ENCODE measurements at places on chromosomes 3 and 15. TPM values are rescaled to one million over a fixed set of nuclear protein-coding genes. Genes with fewer than 3 reads are reported as not detected.

DNA sequence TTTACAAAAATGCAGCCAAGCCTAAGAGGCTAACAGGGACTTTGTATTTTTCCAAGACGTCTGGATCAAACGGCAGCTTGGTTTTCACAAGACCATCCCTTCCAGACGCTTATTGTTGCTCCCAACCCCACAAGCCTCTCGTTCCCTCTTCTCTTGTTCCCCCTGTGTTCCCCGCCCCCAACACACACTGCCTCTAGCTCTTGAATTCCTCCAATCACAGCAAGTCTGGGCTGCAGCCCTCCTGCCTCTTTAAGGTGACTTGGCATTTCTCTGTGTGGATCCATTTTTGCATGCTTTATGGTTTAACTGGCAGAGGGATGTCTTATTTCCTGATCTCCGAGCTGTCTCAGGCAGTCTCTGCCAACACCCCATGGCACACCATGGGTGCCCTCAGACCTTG, 182.2 kb downstream of the ABHD5 start:
- DNase-seq: no peak

DNA sequence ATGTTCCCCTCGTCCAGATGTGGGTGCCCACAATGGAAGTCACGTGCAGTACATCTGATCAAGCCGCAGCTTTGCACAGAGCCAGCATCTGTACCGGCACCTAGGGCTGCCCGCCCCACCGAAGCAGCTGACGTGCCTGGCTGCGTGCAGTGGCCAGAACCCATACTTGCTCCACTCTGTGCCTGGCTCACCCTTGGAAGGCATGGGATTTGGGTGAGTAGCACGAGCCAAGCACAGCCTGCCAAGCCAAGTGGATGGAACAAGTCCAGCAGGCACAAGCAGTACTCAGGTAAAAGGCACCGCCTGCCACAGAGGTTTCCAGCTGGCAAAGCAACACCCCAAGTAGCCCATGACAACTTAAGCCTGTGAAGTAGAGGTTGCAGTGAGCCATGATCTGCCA, 261.3 kb downstream of the TBC1D5 start:
- DNase-seq: no peak

DNA sequence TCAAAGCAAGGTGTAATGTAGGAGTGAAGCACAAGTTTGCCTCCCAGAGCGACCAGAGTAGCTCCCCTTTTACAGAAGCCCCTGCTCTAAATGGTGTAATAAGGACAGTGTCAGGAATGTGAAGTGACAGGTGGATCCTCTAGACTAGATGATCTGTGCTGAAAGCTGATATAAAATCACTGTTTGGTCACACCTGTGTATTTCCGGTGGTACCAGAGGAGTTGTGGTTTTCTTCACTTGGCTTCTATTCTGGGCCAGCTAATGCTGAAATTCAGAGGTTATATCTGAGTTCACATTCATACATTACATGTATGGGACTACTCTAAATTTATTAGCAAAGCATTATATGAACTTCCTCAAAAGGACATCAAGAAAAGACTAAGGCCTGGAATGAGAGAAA, 117.4 kb downstream of the IL1RAP start:
- no peak for DNase-seq

- DNase-seq: no peak
Observed at GRCh38 chr3:17119201-17120072, 234.7 kb downstream of the PLCL2 start.

- DNase-seq: no peak
Observed at GRCh38 chr3:173796890-173797289, 399.3 kb downstream of the NLGN1 start.

- DNase-seq: no peak
Observed at GRCh38 chr15:44798826-44799225, 62.5 kb downstream of the TRIM69 start.

DNA sequence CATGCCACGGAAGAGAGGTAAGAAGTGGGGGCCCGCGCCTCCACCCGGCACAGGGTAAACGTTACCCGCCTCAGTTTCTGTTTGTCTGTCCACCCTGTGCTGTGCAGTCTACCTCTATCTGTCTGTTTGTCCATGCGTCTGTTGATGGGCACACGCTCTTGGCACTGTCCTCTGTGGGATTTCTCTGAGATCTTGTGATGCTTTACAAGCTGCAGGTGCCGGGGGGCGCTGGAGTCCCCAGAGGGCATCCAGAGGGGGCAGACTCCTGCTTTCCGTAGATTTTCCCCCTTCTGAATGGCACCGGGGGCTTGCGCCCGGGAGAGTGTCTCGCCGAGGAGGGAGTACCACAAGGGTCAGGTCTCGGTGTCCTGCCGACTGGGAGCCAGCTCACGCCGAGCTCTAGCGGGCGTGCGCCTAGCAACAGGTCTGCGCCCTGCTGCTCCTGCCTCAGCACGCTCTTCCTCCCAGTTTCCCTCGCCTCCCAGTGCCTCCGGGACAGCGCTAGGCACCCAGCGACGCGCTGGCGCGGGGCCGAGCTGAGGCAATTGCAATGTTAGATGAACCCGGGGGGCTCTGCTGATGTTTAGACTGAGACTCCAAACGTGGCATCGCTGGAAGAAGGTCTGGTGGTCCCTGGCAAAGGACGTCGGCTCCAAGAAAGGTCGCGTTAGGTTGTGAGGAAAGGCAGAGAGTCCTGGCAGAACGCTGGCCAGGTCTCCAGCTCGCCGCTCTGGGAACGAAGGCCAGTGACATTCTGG, 667 bp downstream of the CEMIP start:
- DNase-seq: no peak

DNA sequence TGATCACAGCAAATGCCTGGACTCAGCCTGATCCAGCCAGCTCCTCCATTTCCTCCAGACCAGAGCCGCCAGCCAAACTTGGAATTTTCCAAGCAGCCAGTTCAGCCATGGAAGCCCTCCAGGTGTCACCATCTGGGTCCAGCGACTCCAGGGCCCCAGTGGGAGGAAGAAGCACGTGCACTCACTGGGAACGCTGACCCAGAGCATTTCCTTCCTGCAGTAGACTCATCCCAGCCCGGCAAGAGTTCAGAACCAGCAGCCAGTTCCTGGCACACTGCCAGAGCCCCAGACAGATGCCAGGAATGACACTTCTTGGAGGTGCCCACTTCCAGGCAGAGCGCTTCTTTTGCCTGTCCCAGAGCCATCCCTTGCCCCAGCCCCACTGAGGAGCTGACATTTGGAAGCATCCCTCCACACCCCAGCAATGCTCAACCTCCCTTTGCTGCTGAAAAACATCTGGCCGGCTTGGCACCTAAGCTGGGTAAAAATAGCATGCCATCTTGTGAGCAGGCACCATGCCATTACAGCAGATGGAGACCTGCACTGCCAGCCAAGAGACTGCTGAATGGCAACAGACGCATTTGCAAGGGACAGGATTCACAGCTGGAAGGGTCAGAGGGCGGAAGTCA, 460.3 kb upstream of the PROK2 start:
- no peak for DNase-seq

DNA sequence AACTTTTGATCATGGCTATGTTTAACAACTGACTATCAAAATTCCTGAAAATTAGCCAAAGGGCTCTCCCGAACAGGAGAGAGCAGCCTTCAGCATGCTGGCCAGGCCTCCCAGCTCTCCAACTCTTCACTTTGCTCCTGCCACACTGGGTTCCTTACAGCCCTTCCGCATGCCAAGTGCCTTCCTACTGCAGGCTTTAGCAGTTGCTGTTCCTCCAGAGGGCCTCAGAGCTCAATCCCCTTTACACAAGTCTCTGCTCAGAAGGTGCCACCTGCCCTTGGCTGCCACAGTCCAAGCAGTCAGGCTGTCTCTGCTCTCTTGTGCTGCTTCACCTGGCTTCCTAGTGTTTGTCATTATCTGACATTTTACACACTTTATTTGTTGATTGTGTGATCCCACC, 553.1 kb upstream of the PPP2R3A start:
- DNase-seq: no peak

CCR4 gene
- 0.23 TPM for polyA plus RNA-seq
